ENCODE measurements at places on chromosomes 7 and 10.
A peak's percentile ranks its signal among the peaks of the same experiment; 100 is the strongest.

DNA sequence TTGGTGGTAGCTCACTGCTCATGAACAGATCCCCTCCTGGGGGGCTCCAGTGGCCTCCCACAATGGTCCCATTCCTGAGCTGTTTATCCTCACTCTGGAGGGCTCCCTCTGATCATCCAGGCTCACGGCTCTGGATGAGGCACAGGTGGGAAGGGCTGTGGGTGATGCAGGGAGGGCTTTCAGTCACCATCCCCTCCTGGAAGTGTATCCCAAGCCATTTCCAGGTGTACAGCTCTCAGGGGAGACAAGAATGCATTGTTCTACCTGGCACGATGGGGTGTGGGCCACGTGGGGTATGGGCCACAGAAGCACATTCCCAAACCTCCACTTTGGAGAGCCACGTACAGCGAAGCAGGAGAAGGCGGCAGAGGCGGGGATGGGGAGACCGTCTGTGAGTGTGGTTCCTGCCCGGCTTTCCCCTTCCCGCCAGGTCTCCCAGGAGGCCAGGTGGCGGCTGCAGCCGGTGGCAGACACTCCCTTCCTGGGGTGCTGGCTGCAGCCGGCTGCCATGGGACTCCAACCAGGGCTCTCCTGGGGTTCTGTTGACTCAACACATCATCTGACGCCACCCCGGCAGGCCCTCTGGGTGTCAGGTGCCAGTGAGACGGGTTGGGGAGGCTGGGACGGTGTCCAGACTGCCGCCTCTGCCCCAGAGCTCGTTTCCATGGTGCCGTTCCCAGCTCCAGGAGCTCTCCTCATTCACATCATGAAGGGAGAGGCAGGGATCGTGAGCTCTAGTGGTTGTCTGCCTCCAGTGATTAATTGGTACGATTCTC lies 169.7 kb upstream of the RHEB start:
- DNase-seq = no peak
- H3K4me1 ChIP-seq = peaks cover 32% of the 10 kb centered on the region
- H3K36me3 ChIP-seq = no peaks in the 10 kb centered on the region
- no peak overlapping the region for H3K27ac ChIP-seq
- H3K27me3 ChIP-seq = no peaks in the 10 kb centered on the region

- H3K36me3 ChIP-seq = peaks cover 7% of the 10 kb centered on the region
- peaks cover 5% of the 10 kb centered on the region for H3K4me1 ChIP-seq
- no peak for DNase-seq
- no peak overlapping the region for H3K4me3 ChIP-seq
- no peak overlapping the region for H3K27ac ChIP-seq
These were observed 84.8 kb downstream of the FAM53B start for GRCh38 chr10:124659380-124659779.

DNA sequence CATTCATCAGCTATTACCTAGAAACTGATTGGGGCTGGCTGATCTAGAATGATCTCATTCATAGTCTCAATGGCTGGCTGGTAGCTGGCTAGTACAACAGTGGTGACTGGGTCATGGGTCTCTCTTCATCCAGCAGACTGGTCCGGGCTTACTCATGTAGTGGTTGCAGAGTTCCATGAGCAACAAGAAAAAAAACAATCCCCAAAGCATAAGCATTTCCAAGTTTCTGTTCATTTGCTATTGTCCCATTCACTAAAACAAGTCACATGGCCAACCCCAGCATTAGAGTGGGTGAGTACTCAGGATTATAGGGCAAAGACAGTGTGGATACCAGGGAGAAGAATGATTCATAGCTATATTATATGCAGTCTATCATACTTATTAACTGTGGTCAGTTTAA lies 85.2 kb upstream of the SEMA3C start:
- no peaks in the 10 kb centered on the region for H3K4me1 ChIP-seq
- no peaks in the 10 kb centered on the region for H3K36me3 ChIP-seq
- H3K27ac ChIP-seq = peak overlapping the region; percentile 64
- DNase-seq = peak; percentile 86

DNA sequence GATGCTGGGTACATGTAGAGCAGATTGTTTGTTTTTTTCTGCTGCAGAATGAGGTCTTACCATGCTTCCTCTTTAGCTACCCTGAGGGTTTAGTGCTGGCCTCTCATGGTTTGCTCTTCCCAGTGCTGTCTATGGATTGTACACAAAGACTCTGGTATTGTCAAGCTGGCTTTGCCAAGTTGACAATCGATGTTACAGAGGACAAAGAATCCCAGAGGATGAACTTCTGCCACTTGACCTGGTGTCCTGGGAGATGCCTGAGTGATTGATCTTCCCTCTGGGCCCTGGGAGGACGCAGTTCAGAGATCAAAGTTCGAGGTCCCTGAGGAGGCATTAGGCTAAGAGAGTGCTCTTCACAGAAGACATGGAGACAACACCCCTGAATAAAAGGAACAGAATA lies 865.4 kb downstream of the CCSER2 start:
- H3K27ac ChIP-seq = no peak overlapping the region
- H3K4me1 ChIP-seq = no peaks in the 10 kb centered on the region
- H3K4me3 ChIP-seq = no peak overlapping the region
- no peaks in the 10 kb centered on the region for H3K27me3 ChIP-seq

GRCh38 chr10:79073784-79074432 lies 5.1 kb downstream of the ZMIZ1 start:
- no peak overlapping the region for H3K27ac ChIP-seq
- H3K4me1 ChIP-seq = peaks cover 54% of the 10 kb centered on the region
- DNase-seq = no peak
- H3K36me3 ChIP-seq = peaks cover 11% of the 10 kb centered on the region
- H3K27me3 ChIP-seq = no peaks in the 10 kb centered on the region

DNA sequence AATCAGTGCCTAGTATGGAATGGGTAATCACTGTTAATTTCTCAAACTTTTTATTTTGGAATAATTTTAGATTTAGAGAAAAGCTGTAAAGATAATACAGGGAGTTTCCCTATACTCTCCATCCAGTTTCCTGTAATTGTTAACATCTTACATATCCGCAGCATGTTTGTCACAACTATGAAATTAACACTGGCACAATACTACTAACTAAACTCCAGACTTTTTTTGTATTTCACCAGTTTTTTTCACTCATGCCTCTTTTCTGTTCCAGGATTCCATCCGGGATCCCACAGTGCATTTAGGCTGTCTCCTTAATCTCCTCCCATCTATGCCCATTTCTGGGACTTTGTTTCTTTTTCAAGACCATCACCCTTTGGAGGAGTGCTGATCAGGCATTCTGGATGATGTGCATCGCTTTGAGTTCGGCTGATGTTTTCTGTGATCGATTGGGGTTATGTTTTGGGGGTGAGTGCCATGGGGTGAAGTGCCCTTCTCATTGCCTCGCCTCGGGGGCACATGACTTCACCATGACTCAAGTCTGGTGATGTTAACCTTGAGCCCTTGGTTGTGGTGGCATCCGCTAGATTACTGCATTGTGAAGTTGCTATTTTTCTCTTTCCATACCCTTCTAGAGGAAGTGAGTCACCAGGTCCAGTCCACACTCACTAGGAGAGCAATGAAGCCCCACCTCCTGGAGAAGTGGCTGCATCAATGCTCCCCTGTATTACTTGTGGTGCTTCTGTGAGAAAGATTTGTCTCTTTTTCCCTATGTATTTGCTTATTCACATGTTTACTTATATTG lies 43.9 kb upstream of the GRB10 start:
- H3K36me3 ChIP-seq = no peaks in the 10 kb centered on the region
- H3K4me1 ChIP-seq = peaks cover 5% of the 10 kb centered on the region
- H3K27ac ChIP-seq = no peak overlapping the region
- H3K27me3 ChIP-seq = no peaks in the 10 kb centered on the region

- no peak overlapping the region for H3K4me3 ChIP-seq
- H3K36me3 ChIP-seq = peaks cover 44% of the 10 kb centered on the region
- DNase-seq = no peak
- H3K4me1 ChIP-seq = peaks cover 3% of the 10 kb centered on the region
These were observed 38.2 kb downstream of the SLC29A4 start for GRCh38 chr7:5320802-5321396.

DNA sequence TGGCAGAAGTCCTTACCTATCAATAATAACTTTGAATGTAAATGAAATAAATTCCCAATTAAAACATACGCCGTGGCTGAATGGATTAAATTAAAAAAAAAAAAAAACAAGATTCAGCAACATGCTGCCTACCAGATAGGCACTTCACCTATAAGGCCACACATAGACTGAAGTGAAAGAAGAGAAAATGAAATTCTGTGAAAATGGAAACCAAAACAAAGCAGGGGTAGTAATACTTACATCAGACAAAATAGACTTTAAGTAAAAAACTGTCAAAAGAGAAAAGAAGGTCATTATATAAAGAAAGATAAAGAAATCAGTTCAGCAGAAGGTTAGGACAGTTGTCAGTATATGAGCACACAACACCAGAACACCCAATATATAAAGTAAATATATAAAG lies 55.3 kb downstream of the TCAF1 start:
- no peaks in the 10 kb centered on the region for H3K36me3 ChIP-seq
- H3K4me3 ChIP-seq = no peak overlapping the region
- no peaks in the 10 kb centered on the region for H3K27me3 ChIP-seq
- no peak for DNase-seq

GRCh38 chr7:48285373-48285772 lies 114.1 kb downstream of the ABCA13 start:
- no peak overlapping the region for H3K27ac ChIP-seq
- H3K4me1 ChIP-seq = no peaks in the 10 kb centered on the region
- H3K4me3 ChIP-seq = no peak overlapping the region
- DNase-seq = peak; percentile 9

DNA sequence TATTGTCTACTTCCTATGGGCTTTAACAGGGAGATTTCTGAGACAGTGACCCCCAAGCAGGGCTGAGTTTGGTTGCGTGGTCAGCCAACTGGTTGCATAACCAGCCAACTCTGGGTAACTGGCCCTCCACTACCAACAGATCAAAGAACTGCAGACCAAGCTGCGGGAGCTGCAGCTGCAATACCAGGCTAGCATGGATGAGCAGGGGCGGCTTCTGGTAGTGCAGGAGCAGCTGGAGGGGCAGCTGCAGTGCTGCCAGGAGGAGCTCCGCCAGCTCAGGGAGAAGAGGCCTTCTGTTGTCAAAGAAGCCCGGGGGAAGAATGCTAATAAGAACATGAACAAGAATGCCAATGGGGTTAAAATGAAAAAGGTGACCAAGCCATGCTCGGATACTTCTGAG lies 15.7 kb upstream of the FLNC start:
- no peak overlapping the region for H3K27ac ChIP-seq
- H3K36me3 ChIP-seq = no peaks in the 10 kb centered on the region
- no peak for DNase-seq
- H3K4me1 ChIP-seq = no peaks in the 10 kb centered on the region
- no peaks in the 10 kb centered on the region for H3K27me3 ChIP-seq

- H3K4me1 ChIP-seq = peaks cover 2% of the 10 kb centered on the region
- no peaks in the 10 kb centered on the region for H3K27me3 ChIP-seq
- no peak for DNase-seq
- H3K4me3 ChIP-seq = peak overlapping the region; percentile 94
- no peak overlapping the region for H3K27ac ChIP-seq
- peaks cover 4% of the 10 kb centered on the region for H3K36me3 ChIP-seq
These were observed 860 bp downstream of the RPP30 start for GRCh38 chr10:90872648-90873020.

DNA sequence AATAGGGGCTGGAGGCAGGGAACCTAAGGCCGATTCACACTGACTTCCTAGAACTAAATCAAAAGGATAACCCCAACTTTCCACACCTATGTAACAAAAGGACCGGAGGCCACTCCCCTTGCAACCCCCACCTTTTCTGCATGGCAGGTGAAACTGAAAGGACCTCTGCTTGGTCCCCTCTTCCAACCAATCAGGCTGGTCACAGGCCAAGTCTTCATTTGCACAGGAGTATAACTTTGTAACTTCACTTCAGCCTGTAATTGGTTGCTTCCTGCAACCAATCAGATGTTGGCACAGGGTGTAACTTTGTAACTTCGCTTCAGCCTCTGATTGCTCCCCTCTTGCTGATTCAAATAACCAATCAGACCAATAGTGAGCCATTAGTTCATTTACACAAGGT lies 190.0 kb downstream of the FAM107B start:
- no peaks in the 10 kb centered on the region for H3K27me3 ChIP-seq
- peaks cover 18% of the 10 kb centered on the region for H3K4me1 ChIP-seq
- peaks cover 7% of the 10 kb centered on the region for H3K36me3 ChIP-seq
- no peak overlapping the region for H3K27ac ChIP-seq
- DNase-seq = no peak

DNA sequence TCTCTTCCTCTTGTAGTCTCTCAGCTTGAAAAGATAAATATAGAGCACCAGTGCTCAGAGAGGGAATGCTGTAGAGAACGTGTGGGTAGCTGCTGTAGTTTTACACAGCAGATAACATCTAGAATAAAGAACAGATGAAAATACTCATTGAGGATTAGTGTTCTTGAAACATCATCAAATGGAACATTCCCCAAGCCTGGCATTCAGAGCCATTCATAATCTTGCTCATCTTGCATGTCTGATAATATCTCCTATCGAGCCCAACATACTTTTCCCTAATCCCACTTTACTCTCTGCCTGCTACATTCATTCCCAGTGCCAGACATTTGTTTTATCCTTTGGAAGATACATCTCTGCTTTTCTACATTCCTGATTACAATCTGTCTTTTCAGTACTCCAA lies 35.2 kb downstream of the MCU start:
- DNase-seq = peak; percentile 32
- H3K4me1 ChIP-seq = no peaks in the 10 kb centered on the region
- H3K4me3 ChIP-seq = no peak overlapping the region
- H3K27ac ChIP-seq = no peak overlapping the region
- H3K27me3 ChIP-seq = peaks cover 2% of the 10 kb centered on the region

GRCh38 chr7:85074992-85075391 lies 111.9 kb downstream of the SEMA3D start:
- no peak overlapping the region for H3K27ac ChIP-seq
- H3K4me3 ChIP-seq = no peak overlapping the region
- no peak for DNase-seq
- H3K36me3 ChIP-seq = no peaks in the 10 kb centered on the region

DNA sequence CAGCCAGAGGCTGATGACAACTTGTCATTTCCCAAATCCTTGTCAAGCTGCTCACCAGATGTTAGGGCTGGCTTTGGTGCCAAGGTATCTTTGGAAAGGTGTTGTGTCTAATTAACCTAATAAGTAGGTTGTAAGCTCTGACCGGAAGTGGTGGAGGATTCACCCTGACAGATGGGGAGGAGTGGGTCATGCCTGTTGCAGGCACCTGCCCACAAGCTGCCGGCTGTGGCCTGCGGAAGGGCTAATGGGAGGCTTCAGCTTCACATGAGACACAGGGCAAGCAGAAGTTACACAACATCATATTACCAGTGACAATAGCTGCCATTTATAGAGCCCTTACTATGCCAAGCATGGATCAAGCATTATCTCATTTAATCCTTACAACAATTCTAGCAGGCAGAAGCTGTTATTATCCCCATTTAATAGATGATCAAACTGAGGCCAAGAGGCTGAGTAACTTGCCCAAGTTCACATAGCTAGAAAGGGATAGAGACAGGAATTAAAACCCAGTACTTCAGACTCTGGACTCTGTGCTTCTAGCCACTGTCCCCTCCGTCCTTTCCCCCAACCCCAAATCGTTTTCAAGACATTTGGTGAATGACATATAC lies 63.1 kb upstream of the DUSP5 start:
- H3K27ac ChIP-seq = no peak overlapping the region
- H3K36me3 ChIP-seq = no peaks in the 10 kb centered on the region
- no peaks in the 10 kb centered on the region for H3K27me3 ChIP-seq
- peaks cover 6% of the 10 kb centered on the region for H3K4me1 ChIP-seq
- no peak for DNase-seq

- H3K27ac ChIP-seq = no peak overlapping the region
- H3K27me3 ChIP-seq = no peaks in the 10 kb centered on the region
- H3K4me1 ChIP-seq = no peaks in the 10 kb centered on the region
- H3K4me3 ChIP-seq = no peak overlapping the region
These were observed 79.3 kb upstream of the ACBD5 start for GRCh38 chr10:27319752-27320431.

- peak; percentile 61 for DNase-seq
- H3K27ac ChIP-seq = no peak overlapping the region
- no peak overlapping the region for H3K4me3 ChIP-seq
- H3K27me3 ChIP-seq = no peaks in the 10 kb centered on the region
These were observed 38.0 kb upstream of the SPOCK2 start for GRCh38 chr10:72126184-72126871.

Data from trophoblast cell (in vitro differentiated cells and primary cell).